ENCODE measurements at places on chromosomes 5 and 9. TPM values are rescaled to one million over a fixed set of nuclear protein-coding genes. Genes with fewer than 3 reads are reported as not detected.

DNA sequence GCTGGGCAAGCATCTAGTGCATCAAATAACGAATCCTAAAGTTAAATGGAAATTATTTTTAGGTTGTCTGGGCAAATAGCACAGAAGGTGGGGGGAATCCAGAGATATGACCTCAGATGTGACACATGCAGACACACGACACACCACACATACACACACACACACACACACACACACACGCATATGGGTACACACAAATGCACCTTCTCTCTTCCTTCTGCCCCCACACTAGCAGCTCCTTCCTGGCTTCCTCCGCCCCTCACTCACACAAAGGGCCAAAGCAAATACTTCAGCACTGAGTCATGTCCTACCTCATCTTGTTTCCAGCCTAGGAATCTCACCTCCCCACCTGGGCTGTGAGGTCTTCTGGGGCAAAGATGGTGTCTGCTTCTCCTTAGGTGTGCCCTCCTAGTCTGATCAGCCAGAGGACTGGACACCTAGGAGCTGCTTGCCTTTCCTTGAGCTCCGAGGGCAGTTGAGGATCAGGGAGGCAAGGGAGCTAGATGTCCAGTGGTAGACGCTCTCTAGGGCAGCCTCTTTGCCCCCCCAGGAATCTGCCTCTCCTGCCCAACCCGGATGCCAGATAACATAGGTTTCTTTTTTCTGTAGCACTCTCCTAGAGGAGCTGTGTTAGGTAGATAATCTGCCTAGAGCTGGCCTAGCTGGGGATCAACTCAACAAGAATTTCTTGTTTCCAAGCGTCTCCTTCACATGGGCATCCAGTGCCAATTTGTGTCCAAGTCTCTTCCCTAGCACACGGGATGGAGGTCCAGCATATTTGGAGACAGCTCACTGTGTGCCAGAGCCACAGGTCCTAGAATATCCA lies 14.3 kb upstream of the JADE2 start:
- no peaks in the 10 kb centered on the region for H3K27me3 ChIP-seq
- H3K4me1 ChIP-seq, result peaks cover 39% of the 10 kb centered on the region
- peak; percentile 77 for DNase-seq
- H3K27ac ChIP-seq, result peak overlapping the region; percentile 78
- peaks cover 8% of the 10 kb centered on the region for H3K36me3 ChIP-seq

PDE8B gene
- polyA plus RNA-seq, result 4.0 TPM

DNA sequence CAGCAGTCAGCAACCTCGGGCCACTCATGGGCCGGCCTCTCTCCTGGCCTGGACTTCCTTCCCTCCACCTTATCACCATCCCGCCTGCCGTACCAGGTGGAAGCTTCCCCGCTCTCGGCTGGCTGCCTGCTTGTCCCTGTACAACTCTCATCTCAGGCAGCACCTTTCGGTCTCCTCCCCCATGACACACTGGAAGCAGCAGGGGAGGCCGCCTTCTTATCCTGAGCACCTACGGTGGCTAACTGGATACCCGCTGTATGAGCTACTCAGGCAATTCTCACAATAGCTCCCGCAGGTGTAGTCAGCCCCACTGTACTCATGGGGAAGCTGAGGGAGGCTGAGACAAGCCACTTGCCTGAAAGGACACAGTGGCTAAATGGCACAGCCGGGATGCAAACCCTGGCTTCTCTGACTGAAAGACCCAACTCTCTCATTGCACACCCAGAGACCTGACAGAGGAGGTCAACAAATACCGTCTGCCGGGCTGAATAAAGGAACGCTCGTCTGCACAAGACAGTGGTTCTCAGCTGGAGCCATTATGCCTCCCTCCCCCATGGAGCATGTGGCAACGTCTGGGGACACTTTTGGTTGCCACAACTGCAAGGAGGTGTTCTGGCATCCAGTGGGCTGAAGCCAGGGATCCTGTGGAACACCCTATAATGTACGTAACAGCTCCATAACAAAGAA lies 9.6 kb downstream of the STK10 start:
- H3K4me1 ChIP-seq, result no peaks in the 10 kb centered on the region
- no peak overlapping the region for H3K4me3 ChIP-seq
- no peaks in the 10 kb centered on the region for H3K27me3 ChIP-seq
- no peaks in the 10 kb centered on the region for H3K36me3 ChIP-seq
- no peak overlapping the region for H3K27ac ChIP-seq
- DNase-seq, result peak; percentile 14

GRCh38 chr9:70398145-70398556 lies 16.3 kb downstream of the KLF9 start:
- peaks cover 3% of the 10 kb centered on the region for H3K27me3 ChIP-seq
- H3K27ac ChIP-seq, result no peak overlapping the region
- H3K4me3 ChIP-seq, result no peak overlapping the region
- no peaks in the 10 kb centered on the region for H3K4me1 ChIP-seq

PKD2L2 gene
- 0.15 TPM for polyA plus RNA-seq

SARDH gene
- 4.5 TPM for polyA plus RNA-seq

NUTM2G gene
- 0.88 TPM for polyA plus RNA-seq

KCNMB1 gene
- 6.5 TPM for polyA plus RNA-seq

GRCh38 chr5:133761632-133762031 lies 149.3 kb upstream of the FSTL4 start:
- H3K36me3 ChIP-seq, result no peaks in the 10 kb centered on the region
- H3K4me3 ChIP-seq, result no peak overlapping the region
- H3K27ac ChIP-seq, result no peak overlapping the region
- peaks cover 17% of the 10 kb centered on the region for H3K27me3 ChIP-seq
- DNase-seq, result no peak

- no peak for DNase-seq
- H3K27me3 ChIP-seq, result no peaks in the 10 kb centered on the region
- H3K36me3 ChIP-seq, result no peaks in the 10 kb centered on the region
Observed at GRCh38 chr5:74185599-74185998, 454.9 kb downstream of the ENC1 start.

HEXB gene
- polyA plus RNA-seq, result 283 TPM

DNA sequence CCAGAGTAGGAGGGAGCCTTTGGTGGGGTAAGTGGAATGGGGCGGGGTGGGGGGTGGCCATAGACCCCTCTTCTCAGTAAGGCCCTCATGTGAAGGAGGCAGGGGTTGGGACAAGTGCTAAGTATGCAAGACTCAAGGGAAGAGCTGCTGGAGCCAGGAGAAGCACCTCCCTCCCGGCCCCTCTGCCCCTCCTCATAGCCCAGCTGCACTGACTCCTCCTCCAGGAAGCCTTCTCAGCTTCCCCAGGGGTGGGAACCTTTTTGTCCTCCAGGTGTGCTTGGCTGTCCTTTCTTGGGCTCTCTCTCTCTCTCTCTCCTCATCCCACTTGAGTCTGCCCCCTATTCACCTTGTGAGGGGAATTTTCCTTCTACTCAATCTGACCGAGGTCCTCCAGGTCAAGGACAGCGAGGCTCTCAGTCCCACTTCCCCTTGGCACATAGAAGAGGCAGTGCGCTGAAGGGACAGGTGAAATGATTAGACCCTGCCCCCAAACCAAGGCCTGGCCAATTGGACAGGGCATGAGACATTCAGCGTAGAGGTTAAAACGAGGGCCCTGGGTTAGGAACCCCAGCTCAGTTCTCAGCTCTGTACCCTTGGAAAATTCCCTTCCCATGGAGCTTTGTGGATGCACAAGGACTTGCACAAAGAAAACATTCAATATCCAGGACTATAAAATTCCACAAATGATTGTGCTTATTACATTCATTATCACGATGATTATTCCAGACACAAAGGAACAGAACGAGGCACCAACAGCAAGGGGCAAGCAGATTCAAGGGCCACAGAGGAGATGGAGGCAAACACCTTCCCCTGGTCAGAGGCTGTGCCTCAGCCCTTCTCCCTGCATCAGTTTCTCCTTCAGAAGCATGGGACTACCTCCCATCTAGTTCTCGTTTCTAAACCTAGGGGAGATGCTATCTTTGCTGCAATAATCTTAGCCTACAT lies 45.6 kb upstream of the IL17B start:
- peaks cover 82% of the 10 kb centered on the region for H3K36me3 ChIP-seq
- no peaks in the 10 kb centered on the region for H3K27me3 ChIP-seq
- no peak overlapping the region for H3K4me3 ChIP-seq
- peak overlapping the region; percentile 82 for H3K27ac ChIP-seq
- DNase-seq, result no peak

- no peak overlapping the region for H3K27ac ChIP-seq
- no peaks in the 10 kb centered on the region for H3K36me3 ChIP-seq
- no peak overlapping the region for H3K4me3 ChIP-seq
Observed at GRCh38 chr5:12214267-12215015, 310.2 kb upstream of the CTNND2 start.

GRCh38 chr9:126306071-126306647 lies 20.5 kb upstream of the MVB12B start:
- peaks cover 21% of the 10 kb centered on the region for H3K4me1 ChIP-seq
- DNase-seq, result no peak
- no peak overlapping the region for H3K4me3 ChIP-seq
- H3K27ac ChIP-seq, result no peak overlapping the region
- H3K36me3 ChIP-seq, result no peaks in the 10 kb centered on the region

DNA sequence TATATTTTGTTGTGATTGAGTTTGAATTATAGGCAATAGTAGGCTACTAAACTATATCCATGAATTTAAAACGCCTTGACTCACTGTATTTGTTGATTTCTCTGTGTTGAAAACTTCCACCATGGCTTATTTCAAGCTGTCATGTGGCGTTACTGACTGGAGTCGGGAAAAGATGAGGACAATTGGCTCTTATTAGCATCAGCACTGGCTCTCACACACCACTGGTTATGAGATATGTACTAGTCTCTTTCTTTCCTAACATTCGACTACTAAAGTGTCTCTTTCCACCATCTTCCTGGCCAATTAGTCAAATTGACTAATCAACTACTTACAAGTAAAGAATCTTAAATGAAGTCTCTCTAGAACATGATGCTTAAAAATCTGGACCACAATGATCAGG lies 9.1 kb upstream of the DAB2 start:
- no peak overlapping the region for H3K4me3 ChIP-seq
- DNase-seq, result no peak
- no peaks in the 10 kb centered on the region for H3K27me3 ChIP-seq
- H3K27ac ChIP-seq, result peak overlapping the region; percentile 94
- no peaks in the 10 kb centered on the region for H3K36me3 ChIP-seq
- H3K4me1 ChIP-seq, result peaks cover 43% of the 10 kb centered on the region

- H3K4me3 ChIP-seq, result no peak overlapping the region
- H3K4me1 ChIP-seq, result no peaks in the 10 kb centered on the region
- no peaks in the 10 kb centered on the region for H3K27me3 ChIP-seq
- no peaks in the 10 kb centered on the region for H3K36me3 ChIP-seq
- no peak for DNase-seq
Observed at GRCh38 chr5:171270136-171270535, 38.9 kb upstream of the TLX3 start.

DNA sequence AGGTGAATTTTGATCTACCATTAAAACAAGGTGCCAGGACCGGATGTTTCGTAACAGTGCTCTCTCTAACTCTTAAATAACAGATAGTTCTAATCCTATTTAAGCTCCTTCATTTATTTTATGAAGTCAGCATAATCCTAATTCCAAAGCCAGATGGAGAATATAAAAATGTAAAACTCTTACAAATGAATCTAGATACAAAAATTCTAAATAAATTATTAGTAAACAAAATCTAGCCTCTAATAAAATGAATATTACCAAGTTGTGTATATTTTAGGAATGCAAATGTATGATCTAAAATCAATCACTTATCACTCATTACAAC lies 32.4 kb upstream of the IL33 start:
- DNase-seq, result no peak
- no peak overlapping the region for H3K27ac ChIP-seq

DNA sequence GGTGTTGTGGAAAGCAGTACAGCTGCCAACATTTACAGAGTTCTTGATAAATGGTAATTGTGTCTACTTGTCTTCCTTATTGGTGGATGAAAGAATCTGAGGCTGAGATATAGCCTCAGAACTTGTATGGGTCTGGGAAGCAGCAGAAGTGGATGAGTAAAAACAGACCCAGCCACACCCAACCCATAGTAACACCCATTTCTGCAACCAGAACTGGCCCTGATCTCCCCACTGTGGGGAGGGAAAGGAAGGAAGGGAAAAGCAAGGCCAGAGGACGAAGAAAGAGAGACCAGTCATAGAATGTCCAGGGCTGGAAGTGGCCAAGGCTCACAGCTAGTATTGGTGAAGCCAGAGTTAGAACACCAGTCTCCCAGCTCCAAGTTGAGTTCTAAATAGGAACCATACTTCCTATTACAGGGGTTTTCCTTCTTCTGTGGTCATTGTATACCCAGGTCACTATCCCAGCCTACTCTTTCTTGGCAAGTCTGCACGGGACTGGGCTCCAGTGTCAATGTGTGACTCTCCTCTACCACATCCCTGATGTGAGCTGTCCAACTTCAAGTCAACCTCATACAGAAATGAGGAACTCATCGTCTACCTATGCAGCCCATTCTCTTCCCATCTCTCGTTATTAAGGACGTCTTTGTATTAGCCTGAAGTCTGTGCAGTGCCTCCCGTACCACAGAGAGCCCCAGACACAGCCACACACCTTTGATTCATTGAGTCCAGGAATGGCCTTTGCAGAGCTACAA lies 35.9 kb downstream of the ITK start:
- no peak overlapping the region for H3K27ac ChIP-seq
- DNase-seq, result no peak
- no peaks in the 10 kb centered on the region for H3K4me1 ChIP-seq
- H3K4me3 ChIP-seq, result no peak overlapping the region
- H3K36me3 ChIP-seq, result no peaks in the 10 kb centered on the region

DNA sequence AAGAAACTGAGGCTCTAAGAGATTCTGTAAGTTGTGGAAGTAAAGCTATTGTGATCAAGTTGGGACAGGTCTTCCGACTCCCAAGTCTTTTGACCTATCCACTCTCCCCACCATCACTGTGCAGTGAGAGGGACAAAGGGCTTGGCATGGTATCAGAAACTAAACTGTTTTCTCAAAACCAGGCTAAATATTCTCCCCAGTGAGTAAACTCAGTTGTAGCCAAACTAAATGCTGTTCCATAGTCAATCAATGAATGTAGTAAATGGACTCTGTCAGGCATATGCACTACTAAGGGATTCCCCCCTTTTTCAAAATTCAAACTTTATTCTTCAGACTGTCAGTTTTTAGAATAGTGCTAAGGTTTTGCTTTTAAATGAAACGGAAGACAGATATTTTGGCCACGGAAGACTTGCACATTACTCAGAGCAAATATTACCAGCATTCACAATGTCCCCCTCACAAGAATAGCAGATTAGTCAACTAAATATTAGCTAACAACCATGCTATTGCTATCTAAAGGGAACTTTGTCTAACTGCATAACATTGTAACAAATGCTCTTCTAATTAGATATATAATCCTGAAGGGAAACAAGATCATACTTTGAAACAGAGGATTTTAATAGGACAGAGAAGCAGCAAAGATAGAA lies 7.1 kb downstream of the PRKAA1 start:
- H3K27me3 ChIP-seq, result no peaks in the 10 kb centered on the region
- DNase-seq, result no peak
- H3K36me3 ChIP-seq, result peaks cover 3% of the 10 kb centered on the region
- H3K27ac ChIP-seq, result peak overlapping the region; percentile 37
- H3K4me1 ChIP-seq, result peaks cover 15% of the 10 kb centered on the region
